Hippocampal formation (tissue), 2 donors: ENCODE measurements at places on chromosomes 6 and 20.

DNA sequence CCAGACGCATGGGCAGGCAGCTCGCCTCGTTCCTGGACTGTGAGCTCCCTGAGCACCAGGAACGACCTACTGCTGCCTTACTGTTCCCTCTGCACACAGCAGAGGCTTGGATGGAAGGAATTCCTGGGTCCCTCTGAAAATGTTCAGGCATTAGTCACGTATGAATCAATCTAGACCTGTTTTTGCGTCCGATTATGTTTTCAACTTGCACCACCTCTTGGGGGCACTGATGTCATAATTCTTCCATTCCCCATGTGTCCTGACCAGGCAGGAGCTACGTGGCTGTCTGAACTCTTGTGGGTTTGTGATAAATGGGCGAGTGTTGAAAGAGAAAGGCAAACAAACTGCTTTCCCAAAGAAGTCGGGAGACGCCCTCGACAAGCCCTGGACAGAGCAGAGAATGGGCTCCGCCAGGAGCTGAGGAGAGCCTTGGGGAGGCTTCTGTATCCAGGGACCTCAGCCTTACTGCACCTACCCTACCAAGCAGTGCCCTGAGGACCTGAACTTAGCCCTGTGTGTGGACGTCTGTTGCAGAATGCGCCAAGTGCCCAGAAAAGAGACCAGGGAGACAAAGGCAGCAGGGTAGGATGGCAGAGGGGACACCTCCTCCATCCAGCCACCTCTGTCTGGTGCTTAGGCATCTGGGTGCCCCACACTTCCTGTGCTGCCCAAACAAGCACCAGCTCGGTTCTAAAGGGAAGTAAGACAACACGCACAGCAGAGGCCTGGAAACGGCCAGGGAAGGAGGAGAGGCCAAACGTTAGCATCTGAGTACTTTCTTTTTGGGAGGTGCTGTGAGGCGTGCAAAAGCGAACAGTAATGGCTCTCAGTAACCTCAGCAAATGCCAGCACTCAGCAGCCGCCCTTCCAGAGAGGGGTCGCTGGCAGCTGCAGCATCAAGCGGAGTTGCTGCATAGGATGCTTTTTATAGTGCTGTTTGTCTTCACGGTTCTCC lies 124.2 kb downstream of the LY86 start:
- peak; percentile 18 for DNase-seq

GRCh38 chr6:89562093-89562973 lies 76.2 kb downstream of the LYRM2 start:
- peak; percentile 65 for DNase-seq

DNA sequence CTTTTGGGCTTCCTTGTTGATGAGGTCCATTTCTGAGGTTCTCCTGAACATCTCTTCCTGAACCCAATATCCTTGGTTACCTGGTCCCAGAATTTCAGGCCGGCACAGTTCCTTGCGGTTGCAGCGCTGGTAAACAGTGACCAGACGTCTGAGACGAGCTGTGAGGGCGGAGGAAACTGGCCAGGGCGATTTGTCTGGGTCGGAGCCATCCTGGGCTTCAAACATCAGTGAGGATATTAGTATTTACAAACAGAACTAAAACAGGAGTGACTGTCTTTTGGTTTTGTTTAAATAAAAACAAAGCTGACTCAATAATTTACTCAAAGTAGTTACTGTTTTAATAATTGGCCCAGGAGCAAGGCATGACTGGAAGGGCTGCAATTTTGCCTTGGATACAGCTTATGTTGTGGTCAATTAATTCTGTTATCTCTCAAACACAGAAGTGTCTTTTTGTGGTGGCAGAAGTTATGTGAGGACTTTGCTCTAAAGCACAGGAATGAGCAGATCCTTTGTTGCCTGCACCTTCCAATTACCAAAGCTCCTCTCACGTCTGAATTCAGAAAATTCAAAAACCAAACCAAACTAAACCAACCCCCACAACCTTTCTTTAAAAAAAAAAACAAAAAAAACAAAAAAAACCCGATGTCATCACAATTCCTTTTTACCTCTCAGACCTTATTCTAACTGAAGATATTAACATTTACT lies 58.7 kb upstream of the EMILIN3 start:
- no peak for DNase-seq

DNA sequence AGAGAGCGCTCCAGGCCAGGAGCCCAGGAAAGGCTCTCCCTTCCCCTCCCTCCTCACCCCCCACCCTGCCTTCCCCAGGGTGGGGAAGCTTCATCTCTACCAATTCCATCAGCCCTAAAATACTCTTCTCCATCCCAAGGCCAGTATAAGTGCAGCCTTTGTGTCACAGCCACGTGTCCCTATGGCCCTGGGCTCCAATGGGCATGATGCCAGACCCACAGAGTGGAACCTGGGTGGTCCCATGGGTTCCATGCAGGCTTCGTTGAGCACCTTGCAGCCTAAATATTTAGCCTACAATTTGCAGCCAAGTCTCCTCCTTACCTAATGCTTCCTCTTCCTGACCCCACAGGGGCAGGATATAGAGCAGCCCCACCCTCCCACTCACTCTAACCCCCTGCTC lies 976 bp upstream of the MATN4 start:
- DNase-seq, result no peak
